ENCODE measurements at places on chromosomes 7 and 10.

DNA sequence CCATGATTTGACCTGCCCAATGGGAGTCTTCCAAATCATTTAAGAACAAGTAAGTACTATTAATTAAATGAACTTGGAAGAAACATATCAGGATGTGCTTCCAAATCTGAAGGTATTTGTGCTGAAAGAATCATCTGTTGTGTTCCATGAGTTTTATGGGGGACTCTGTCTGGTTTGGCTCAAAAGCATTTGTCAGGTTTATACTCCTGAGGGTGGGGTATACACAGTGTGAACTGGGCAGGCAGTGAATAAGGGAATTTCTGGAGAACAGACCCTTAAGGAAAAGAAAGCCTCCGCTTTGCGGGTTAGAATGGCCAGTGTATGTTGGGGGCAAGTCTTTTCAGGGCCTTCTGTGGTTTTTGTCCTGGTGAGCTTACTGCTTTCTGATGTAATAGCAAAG lies 29.9 kb downstream of the TCF7L2 start:
- no peak for DNase-seq

GRCh38 chr10:48199580-48200377 lies 74.7 kb downstream of the FRMPD2 start:
- DNase-seq = no peak

GRCh38 chr10:24571870-24572450 lies 151.7 kb downstream of the ARHGAP21 start:
- DNase-seq = no peak

DNA sequence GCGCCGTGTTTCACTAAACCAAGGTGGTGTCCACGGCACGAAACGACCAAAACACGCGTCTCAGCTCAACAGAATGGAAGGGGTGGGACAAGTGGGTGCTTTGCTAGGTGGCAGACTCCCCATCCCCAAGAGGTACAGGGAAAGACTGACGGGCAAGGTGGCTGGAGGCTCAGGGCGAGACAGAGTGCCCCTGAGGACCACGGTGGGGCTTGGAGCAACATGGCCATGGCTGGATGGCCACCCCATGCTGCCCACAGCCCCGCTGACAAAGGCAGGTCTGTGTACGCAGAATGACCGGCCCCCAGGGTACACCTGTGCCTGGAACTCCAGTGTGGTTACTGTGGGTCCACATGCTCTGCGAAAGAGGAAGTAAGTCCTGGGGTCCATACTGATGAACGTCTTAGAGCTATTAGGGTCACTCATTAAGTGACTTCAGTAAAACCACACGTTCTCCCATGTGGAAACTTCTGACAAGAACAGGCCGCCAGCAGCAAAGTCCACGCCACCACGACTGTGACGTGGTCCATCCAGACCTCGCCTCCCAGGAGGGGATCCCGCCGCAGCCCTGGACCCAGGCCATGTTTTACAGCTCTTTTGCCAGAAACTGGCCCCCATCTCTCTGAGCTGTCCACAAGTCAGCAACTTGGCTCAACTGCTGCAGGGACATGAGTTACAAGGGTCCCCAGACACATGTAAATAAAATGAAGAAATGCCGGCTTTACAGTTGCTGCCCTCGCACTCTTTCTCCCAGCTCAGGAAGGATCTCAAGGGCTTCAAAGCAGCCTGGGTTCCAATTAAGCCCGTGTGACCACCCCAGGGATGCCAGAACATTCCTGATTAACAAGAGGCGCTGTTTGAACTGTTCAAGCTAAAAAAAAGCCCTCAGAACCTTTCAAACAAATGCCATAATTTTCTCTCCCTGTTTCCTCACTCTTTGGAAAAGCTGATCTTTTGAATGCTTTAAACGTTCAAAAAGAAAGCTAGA lies 66.8 kb downstream of the MAD1L1 start:
- no peak for DNase-seq

DNA sequence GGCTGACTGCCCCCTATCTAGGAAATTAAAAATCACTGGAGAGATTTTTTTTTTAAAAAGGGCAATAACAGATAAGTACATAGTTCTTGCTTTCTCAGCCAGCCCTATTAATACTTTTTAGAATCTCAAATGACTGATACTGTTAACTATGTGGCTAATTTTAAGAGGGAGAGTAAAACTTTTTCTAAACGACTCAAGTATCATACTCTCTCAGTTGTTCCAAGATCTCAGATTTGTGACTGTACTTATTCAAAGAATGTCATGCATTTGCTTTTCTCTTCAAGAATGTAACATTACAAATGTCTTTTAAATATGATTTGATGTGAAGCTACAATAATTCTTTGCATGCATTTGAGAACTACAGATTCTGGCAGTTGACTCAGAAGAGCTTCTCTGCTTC lies 55.4 kb upstream of the RAB11FIP2 start:
- no peak for DNase-seq

DNA sequence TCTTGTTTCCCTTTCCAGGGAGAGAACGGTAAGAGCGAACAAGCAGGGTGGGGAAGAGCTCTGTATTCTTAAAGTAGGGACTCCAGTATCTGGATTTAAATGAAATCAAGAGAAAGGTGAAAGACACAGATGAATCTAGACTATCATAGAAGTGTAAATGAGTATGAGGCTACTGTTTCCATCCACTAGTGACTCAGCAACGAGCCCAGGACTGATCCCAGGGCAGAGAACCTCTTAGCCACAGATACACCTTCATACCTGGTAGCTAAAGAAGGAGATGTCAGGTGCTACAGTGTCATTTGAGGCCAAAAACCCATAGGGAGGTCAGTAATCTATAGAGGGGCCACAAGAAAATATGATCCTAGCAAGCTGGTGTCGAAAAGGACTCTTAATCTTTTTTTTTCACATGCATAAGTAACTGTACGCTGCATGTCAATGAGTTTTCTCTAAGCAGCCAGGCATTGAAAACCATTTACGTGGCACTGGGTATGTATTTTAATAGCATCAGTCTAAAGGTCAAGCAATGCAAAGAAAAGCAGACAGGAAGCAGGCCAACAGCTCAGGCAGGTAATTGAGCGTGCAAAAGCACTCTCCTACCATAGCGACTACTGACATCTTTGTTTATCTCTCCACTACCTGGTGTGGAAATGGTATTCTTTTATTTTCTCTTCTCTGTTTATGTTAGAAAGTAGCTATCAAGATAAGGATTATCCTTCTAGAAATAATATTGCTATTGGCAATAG lies 91.5 kb upstream of the EGR2 start:
- DNase-seq = no peak

GRCh38 chr10:4902571-4903011 lies 60.6 kb upstream of the AKR1C1 start:
- no peak for DNase-seq

DNA sequence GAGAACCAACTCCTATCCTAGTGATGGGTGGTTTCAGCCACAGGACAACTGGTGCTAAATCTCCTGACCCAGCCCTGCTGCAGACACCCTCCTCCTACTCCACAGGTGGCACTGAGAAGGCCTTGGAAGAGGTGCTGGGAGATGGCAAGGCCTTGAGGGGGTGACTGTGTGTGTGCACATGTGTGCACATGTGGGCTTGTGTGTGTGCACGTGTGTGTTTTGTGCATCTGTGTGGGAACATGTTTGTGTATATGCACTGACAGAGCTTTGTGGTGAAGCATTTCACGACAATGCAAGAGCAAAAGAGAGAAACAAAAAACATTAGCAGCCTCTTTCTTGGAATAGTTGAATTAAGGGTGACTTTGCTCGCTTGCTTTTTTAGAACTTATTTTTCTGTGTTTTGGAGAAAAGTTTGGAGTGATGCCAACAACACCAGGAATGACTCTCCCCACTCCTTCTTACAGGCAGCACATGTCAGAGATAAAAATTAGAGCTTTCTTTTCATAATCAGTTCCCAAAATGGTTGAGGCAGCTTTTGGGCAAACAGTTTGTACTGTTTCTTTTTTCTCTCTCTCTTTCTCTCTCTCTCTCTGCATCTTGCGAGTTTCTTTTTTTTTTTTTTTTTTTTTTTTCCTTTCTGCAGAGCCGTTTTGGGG lies 69.5 kb downstream of the SEC61G start:
- no peak for DNase-seq

DNA sequence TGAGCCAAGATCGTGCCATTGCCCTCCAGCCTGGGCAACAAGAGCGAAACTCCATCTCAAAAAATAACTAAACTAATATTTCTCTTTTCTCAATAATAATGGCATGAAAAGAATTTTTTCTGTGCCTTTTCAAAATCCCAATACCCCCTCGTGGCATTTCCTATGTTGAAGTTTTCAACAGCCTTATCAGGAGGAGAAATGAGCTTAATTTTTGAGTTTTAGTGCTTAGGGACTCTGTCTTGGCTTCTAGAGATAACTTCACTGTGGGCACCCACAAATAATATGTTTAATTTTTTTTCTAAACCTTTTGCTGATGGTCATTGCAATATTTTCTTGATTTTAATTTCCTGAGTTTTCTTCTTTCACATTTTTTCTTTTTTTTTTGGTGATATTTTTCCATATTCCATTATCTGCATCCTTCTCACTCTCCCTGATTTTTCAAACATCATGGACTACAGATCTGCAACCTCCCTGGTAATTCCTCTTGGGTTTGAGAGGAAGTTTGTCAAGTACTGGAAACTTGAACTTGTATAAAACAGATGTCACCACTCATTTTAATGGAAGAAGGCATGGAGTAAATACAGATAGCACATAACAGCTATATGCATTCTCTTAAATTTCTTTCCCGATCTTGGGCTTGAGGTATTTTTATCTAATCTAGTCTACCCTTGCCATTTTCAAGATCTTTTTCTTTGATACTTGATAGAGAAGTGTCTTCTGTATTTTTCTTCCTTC lies 84.0 kb downstream of the KAT6B start:
- no peak for DNase-seq

- DNase-seq = no peak
These were observed 78.1 kb upstream of the EGFR start for GRCh38 chr7:54940748-54941147.

- no peak for DNase-seq
These were observed 33.8 kb upstream of the FIS1 start for GRCh38 chr7:101278461-101279292.

DNA sequence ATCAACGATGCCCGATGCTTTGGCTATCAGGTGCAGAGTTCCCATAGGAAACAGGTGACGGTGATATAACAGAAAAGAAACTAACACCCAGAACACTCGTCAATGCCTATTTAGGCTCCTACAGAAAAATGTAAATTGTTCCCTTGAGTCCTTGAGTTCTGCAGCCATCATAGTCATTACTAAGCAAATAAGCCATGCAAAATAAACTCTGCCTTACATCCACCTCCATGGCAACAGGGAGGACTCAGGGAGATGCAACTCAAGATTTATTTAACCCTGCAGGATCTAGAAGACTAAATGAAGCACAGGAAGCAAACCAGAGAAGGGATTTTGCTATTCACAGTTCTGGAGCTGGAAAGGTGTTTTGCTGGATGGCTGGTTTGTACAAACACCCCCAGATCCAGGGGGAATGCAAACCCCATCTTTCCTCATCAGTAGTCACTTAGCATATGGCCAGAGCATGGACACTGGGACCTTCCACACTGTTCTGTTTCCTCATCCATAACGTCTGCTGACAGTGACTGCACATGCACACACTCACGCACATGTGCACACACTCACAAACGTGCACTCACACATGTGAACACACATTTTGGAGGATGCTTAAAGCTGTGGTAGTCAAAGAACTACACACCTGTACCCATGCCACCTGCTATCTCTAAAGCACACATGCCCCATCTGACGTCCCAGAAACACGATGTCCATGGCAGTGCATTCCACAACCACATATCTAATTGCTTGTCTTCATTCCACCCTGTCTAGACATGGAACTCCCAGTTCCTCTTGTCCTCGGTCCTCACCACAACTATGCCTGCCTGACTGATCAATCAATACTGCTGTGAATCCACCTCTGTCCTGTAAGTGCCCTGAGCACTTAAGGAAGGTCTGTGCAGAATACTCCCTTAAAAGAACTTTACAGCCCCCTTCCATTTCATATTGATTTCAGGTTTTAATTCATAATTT lies 178.2 kb downstream of the COBL start:
- DNase-seq = no peak

GRCh38 chr10:100081075-100082001 lies at the start of gene CPN1:
Gene CPN1, minus strand, starts transcription at chr10:100081869. Its CDS starts 244 bp downstream, at chr10:100081625.
- DNase-seq = no peak
